Brain microvascular endothelial cell (primary cell): ENCODE measurements at places on chromosomes 5 and 9.

DNA sequence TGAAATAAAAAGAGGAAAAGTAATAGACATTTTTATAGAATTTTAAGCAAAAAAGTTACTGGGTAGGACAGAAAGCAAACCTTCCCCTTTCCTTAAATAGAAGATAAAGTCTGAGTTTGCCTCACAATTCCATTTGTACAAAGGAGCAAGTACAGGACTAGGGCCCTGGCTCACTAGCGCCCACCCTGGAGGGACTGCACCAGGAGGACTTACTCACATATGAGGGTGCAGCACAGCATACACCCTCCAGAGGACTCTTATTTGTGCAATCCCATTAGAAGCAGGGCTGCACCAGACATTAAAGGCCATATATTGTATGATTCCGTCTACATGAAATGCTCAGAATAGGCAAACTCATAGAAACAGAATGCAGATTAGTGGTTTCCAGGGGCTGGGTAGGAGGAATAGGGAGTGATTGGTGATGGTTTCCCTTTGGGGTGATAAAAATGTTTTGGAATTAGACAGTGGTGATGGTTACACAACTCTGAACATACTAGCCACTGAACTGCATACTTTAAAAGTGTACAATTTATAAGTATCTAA lies 4.5 kb downstream of the REEP5 start:
- DNase-seq: no peak

GRCh38 chr5:133482028-133482427 lies 130.3 kb downstream of the FSTL4 start:
- DNase-seq: peak; percentile 2

DNA sequence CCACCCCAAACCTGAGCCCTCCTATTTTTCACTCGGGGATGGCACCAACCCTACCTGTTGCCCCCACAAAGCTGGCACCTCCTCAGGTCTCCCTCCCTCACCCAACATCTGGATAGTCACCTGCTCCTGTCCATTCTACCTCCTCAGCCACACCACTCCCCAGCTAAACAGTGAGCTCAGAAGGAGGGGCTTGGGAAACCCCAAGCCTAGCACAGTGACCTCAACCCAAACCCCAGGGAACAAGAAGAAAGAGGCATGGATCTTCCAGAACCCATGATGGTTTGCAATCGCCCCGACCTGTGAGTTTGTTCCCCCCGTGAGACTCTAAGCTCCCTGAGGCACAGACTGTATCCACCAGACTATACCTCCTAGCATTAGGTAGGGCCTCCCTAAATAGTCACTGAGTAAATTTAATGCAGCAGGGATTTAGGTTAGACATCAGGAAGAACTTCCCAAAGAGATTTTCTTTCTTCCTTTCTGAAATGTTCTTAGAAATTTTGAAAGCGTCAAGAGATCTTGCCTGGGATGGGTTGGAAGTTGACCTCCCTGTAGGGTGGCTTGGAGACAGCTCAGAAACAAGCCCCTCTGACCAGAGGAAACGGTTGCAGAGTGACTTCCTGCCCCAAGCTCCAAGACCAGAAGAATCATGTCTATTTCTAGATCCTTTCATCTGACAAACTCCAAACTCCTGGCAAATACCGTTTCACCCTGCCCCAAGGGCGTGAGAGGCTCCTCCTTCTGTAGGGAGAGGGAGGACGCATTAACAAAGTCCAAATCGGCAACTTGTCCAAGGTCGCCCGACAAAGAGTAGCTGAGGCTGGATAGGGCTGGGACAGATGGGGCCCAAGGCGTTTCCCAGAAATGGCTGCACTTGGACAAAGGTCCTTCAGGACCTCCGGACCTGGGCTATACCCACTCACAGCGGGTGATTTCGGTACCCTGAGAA lies 4.1 kb downstream of the FIBCD1 start:
- DNase-seq: no peak

DNA sequence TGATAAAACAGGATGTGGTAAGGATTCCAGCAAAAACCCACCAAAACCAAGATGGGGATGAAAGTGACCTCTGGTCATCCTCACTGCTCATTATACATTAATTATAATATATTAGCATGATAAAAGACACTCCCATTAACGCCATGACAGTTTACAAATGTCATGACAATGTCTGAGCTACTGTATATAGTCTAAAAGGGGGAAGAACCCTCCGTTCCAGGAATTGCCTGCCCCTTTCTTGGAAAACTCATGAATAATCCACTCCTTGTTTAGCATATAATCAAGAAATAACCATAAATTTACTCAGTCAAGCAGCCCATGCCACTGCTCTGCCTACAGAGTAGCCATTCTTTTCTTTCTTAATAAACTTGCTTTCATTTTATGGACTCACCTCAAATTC lies 96.4 kb upstream of the VLDLR start:
- no peak for DNase-seq

DNA sequence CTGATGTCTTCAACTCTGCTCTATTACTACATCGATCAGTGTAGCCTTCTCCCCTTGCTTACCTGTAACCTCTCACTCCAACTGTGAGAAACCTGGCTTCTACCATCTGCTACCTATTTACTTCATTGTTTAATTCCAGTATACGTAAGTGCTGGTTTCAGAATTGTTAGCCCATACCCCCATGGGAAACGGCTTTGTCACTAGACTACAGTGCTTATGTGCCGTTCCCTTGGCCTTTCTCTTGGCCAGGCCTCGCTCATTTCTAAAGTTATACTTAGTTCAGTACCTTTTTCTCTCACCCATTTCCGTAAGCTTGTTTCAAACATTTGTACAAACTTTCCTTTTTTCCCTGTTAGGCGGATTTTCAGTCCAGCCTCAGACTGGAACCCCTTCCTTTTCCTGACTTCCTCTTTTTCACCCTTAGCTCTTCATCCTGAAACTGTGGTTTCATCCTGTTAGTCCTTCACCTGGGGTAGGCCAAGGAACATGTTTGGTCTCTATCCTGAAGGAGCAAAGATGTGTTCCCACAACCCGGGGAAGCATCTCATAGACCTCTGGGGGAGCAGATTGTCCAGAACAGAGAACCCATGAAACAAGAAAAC lies 21.7 kb downstream of the ALG2 start:
- no peak for DNase-seq

DNA sequence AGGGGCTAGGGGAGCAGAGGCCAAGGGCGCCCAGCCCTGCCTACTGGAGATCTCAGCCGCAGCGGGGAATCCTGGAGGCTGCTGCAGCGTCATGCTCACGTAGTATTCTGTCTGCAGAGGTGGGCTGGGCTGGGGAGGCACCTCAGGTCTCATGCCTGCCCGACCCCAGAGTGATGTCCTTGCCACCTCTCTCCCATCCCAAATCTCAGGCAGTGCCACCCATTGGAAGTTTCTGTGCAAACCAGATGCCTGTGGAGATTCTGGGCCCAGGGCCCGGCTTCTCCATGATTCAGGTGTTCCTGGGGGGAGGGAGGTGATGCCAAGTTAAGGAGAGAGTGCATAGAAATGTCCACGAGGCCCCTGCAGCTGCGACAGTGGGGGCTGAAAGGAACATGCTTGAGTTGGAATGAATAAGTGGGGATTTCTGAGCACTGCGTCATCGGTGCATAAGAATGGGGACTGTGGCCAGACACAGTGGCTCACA lies 72.0 kb downstream of the ANKRD33B start:
- no peak for DNase-seq

DNA sequence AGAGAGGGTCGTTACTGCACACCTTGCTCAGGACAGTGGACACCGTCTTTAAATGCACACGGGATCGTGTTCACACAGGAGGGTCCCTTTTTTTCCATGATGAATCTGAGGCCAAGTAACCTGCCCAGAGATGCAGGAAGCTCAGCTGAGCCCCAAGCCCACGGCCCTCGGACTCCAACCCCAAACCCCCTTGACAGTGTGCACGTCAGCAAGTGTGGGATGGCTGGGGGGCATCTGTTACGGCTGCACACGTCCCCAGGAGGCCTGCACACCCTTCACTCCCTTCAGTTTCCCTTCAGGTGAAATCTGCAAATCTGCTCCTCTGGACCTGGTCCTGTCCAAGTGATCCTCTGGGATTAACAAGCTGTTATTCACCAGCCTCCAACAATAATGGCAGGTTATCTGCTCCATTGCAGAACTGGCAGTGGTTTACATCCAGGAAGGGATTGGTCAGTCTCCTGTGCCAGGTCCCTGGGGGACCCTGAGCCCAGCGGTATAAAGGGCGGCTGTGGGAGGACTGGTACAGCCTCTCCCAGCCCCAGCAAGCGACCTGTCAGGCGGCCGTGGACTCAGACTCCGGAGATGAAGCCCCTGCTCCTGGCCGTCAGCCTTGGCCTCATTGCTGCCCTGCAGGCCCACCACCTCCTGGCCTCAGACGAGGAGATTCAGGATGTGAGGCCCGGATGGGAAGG lies at the start of gene LCN1:
Gene LCN1 (plus strand): TSS at position 525 of the 692 bp plus-strand sequence. CDS start 58 bp downstream, at position 583.
- DNase-seq: no peak

DNA sequence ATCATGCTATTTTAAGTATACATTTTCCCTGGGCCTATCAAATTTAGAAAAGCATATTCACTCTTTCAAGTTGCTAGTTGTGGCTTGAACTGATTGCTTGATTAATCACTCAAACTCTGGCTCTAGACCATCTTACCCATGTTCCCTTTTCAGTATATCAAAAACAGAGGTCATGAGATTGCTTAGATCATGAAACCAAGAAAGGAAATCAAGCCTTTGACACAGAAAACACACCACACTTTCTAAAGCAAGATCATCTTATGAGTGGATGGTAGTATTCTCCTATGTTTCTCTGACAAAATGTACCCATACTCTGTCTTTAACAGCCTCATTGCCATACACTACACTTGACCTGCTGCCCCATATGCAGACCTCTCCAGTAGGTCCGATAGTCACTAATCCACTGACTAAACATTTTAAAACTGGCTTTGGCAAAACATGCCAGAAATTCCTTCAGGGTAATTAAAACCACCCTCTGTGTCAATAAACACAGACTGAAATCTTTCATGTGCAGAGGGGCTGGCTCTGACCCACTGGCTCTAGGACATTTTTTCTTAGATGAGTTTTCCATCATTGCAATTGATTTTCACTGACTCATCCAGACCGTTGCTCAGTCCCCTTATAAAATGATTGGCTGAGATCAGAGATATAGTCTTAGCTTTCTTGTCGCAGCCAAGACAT lies 18.2 kb downstream of the PPP2R2B start:
- no peak for DNase-seq

- no peak for DNase-seq
These were observed 133.3 kb upstream of the DPYSL3 start for GRCh38 chr5:147643142-147643541.

DNA sequence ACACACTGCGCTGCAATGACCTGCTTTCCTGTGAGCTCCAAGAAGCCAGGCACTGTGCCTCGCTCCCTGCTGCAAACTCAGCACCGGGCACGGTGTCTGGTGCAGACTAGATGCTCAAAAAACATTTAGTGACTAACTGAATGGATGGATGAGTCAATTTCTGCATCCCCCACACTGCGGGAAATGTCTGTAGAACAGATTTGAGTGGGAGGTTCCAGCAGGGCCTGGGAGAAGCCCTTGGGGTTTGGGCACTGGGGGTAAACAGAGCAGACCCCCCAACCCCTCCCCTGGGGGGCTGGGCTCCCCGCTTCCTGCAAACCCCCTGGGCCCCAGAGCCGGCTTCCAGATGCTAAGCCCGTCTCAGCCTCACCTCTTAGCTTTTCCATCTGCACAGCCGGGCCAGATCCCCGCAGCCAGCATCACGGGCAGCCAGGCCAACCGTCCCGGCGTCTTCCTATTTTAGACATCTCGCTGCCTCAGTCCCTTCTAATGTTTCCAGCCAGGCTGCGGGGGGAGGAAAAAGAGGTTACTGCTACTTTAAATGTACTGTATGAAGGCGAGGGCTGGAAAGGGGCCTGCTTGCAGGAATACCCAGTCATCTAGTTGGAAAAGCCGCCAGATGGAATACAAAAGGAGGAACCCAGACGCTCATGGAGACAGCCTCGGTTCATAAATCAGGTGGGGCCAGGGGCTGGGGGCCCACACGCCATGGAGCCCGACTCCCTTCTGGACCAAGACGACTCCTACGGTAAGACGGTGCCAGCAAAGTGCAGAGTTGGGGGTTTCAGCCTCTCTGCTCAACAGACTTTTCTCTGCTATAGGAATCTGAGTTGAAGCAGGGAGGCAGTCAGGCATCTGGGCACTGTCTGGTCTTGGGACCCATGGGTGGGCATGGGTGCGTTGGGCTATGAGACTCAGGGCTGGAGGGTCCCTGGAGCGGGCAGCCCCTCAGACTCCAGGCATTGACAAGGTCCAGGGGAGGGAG lies 67.1 kb upstream of the GGTA1 start:
- peak; percentile 70 for DNase-seq

- no peak for DNase-seq
These were observed 70.4 kb downstream of the ANGPTL2 start for GRCh38 chr9:127051881-127052595.

DNA sequence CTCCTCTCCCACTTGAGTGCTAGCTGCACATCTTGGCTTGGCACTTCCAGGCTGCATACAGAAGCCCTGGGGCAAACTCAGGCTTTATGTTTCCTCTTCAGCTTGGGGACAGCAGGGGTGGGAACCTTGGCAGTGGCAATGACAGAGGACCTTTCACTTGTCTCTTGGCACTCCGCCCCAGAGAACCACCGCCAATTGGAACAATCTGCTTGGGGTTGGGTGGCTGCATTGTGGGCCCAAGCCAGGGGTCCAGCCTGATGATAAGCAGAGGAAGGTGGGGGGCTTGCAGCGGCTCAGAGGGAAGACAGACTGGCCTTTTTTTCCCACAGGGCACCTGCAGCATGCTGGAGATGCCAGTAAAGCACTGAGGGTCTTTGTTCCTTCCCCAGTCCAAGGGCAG lies 179.0 kb upstream of the NMUR2 start:
- DNase-seq: no peak

GRCh38 chr9:121009650-121010049 lies 40.4 kb downstream of the C5 start:
- no peak for DNase-seq

- DNase-seq: no peak
These were observed 2.3 kb downstream of the ALAD start for GRCh38 chr9:113398796-113399195.

DNA sequence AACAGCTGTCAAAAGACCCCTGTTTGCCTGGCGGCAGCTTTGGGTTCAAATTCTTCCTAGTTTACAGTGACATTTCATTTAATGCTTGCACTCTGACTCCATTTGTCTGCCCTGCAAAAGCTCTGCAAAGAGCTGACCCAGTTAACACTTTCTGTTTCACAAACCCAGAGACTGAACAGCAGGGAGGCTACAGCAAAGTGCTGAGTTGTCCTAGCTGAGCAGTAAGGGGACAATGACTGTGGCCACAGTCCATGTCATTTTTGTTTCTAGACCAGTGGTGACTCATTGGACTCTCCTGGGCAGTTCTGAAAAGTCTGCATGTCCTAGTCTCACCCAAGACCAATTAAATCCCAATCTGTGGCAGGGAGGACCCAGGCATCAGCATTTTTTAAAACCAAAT lies 994.8 kb upstream of the WWC1 start:
- DNase-seq: peak; percentile 6

- no peak for DNase-seq
These were observed 18.4 kb downstream of the ZNF346 start for GRCh38 chr5:177040814-177041420.

GRCh38 chr5:173574983-173575382 lies 41.5 kb downstream of the BOD1 start:
- DNase-seq: no peak
